Activated CD8-positive, alpha-beta memory T cell treated with anti-CD3 and anti-CD28 coated beads, Interleukin-2, amount 10 ng/mL, durations not matched to agents 7 days and 5 days (primary cell): ENCODE measurements at places on chromosomes 12 and 14.

- DNase-seq = no peak
Measured at GRCh38 chr14:42535397-42535796, 928.7 kb downstream of the LRFN5 start.

DNA sequence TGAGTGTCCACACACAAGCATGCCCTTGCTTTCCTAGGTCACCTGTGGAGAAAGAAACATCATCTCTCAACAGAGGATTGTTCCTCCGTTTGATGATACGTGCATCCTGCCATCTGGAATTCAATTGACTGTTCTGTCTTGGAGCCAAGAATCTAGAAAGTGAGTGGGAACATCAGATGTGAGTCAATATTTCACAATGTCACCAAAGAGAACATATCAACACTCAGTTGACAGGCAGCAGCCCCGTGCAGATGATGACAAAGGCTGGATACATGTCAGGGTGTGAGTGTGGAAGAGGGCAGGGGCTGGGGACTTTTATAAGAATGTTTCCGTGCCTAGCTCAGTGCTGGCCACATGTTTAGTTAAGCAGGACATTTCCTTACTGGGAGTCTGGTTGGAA is 76.1 kb downstream of the TBC1D30 start:
- DNase-seq = no peak

GRCh38 chr14:59507752-59508103 is 23.4 kb downstream of the JKAMP start:
- no peak for DNase-seq

GRCh38 chr14:35807131-35807961 is 1.7 kb downstream of the RALGAPA1 start:
- no peak for DNase-seq

DNA sequence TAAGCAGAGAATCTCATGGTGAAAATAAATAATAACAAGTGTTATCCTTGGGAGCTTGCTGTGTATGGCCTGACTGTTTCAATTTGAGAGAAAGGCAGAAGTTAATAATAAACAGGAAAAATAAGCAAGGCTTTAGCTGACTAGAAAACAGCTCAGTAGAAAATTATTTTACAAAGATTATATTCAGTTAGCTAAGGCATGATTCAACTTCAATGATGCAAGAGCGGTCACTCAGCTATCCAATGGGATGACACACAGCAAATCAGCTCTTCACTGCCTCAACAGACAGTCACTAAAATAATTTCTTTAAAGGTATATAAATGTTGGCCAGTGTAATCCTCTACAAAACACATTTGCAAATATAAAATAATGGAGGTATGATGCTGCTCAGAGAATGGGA is 18.6 kb downstream of the GSTZ1 start:
- DNase-seq = no peak

- no peak for DNase-seq
Measured at GRCh38 chr14:51855234-51855633, 5.2 kb upstream of the GNG2 start.

DNA sequence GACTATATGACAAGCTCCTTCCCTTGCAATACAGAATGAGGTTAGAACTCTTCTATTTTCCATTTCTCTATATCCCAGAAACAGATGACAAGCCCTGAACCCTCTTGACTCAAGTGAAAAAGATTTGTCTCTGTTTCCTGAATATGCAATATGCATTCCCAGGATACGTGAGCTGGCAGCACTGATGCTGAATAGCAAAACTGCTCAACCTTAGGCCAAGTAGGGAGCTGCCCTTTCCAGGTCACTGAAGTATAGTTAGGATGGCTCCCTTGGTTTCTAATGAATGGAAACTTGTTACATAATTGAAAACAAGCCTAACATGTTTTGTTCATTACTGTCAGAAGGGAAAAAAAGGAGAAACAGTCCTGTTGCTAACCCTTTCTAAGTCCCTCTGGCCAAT is 47.9 kb upstream of the PLEKHG7 start:
- no peak for DNase-seq

GRCh38 chr14:50883827-50884197 is 12.0 kb downstream of the ABHD12B start:
- no peak for DNase-seq

DNA sequence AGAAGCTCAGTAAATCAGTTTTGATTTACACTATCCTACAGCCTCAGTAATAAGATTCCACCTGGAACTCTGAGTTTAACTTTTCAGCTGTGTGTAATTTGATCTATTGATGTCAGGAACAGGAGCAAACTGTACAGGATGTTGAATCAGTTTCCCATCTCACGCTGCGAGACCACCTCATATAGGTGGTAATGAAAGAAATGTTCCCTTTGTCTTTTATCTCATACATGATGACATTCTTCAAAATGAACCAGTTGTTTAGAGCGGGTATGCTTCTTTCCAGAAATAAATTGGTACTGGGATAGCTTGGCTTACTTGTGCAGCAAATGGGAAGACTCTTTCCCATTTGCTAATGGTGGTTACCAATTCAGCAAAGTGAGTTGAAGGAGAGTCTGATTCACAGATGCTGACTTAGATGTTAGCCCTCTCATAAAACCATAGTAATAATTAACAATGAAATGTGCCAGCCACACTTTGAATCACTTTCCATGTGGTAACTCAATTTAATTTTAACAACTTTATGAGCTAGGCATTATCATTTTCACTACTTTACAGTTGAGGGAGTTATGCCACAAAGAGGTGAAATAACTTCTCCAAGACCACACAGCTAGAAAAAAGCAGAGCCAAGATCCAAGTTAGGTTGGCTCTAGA is 251.5 kb downstream of the PAWR start:
- no peak for DNase-seq

DNA sequence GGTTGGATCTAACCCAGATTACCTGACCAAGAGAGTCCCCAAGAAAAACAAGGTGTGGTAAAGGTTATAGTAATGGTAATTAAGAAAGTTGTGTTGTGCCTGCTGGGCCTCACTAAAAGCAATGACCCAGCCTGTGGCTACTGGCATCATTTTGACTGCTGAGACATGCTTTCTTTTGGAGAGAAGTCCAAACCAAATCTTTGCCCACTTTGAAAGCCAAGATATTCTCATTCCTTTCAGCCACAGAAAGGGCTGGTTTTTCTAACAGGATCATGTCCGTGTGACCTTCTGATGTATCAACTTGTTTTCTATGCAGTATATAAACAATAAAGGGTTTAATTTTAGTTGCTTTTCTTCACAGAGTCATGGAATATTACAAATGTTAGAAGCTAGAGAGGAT is 388.6 kb downstream of the RAD51B start:
- no peak for DNase-seq

DNA sequence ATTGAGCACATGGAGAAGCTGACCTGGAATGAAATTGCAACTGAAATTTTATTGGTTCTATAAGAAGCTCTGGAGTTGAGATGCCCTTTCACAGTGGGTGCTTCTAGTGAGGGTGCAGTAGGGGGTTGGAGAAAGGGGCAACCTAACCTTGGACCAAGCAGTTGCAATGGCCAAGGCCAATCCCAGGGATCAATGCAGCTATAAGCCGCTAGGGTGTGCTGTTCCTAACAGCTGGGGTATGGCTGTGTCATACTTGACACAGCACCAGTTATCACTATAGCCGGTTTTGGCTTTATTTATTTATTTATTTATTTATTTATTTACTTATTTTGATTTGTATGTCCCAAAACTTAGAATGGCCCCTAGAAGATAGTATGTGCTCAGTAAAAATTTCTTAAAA is 505.9 kb downstream of the FLRT2 start:
- no peak for DNase-seq

DNA sequence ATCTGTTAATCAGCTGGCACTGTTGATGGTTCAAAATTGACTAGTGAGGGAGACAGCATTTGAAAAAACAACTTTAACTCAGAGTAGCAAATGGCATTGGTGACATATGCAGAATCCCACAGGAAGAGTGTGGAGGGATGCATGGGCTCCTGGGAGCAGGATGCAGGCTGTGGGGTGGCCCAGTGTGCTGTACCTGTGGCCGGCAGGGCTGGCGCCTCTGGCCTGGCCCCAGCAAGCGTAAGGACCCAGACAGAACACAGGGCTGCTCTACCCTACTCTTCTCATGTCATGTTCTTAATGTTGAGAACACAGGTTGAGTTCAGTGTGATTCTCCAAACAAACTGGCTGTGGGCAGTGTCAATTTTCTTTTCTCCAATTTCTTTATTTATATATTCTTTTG is 33.4 kb downstream of the DDX51 start:
- DNase-seq = no peak

GRCh38 chr12:49428793-49429192 is 61.5 kb downstream of the SPATS2 start:
- no peak for DNase-seq

- no peak for DNase-seq
Measured at GRCh38 chr12:75953312-75953906, 78.2 kb downstream of the PHLDA1 start.

DNA sequence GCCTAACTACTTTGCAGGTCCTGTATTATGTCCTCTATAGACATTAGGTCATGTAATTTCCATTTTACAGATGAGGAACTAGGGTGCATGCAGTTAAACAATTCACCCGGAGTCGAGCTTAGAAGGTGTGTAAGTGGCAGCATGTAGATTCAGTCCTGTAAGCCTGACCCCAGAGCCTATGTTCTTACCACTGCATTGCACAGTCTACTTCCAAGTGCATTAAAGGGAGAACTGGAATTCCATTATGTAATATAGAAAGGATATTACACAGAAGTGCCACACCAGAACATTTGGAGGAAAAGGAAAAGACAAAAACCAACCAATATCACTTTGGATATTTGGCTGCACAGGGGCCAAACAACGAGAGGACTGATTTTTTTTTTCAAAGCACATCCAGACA is 1.2 kb downstream of the GLT8D2 start:
- DNase-seq = no peak

- no peak for DNase-seq
Measured at GRCh38 chr14:86858031-86858430, 1135.0 kb downstream of the GALC start.

DNA sequence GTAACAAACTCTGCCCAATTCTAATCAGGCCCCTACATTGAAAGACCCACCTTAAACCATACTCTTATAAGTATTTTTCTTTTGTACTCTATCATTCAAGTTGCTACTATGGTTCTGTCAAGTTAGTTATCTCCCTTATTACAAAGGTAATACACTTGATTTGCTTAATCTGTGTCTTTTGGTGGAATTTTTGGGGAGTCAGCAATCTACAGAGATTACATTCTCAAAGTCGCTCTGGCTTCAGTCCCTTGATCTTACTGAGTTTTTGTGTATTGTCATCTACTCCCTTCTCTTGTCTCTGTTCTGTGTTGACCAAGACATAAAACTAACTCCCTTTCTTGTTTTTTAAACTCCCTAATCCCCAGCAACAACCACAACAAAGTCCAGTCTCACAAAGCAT is 353.1 kb downstream of the LRIG3 start:
- DNase-seq = no peak

DNA sequence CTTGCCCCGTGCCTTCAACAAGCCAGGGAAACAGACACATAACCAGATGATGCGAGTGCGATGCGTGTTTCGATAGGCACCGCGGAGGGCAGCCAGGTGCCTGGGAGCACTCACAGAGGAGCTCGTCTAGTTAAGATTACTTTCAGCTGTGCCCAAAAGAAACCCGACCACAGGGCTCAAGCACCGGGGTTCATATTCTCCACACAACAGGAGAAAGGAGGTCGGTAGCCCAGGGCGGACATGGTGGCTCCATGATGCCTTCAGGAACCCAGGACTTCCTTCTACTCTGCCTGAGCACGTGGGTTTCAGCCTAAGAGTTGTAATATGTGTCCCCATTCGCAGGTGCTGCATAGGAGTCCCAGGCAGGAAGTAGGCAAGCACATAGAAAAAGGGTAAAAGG is 53.7 kb upstream of the DDX11 start:
- DNase-seq = no peak

GRCh38 chr12:46179693-46180452 is 89.0 kb downstream of the SLC38A1 start:
- DNase-seq = no peak

DNA sequence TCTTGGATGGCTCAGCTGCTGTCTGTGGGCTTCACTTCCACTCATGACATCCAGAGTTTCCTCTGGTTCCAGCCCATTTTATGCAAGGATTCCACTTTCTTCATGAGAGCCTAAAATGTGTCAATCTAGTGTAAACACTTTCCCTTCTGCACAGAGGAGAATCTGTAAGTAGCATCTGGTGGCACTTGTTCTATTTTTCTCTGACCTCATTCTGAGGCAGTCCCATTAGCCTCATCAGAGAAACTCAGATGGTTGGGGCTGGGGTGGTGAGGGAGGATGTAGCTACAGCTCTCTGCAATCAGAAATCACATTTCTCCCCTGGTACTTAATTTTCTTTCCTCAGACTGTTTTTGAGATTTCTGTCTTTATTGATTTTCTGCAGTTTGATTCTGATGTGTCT is 81.6 kb downstream of the PRMT8 start:
- no peak for DNase-seq

- DNase-seq = no peak
Measured at GRCh38 chr12:119705182-119705581, 37.2 kb downstream of the PRKAB1 start.

DNA sequence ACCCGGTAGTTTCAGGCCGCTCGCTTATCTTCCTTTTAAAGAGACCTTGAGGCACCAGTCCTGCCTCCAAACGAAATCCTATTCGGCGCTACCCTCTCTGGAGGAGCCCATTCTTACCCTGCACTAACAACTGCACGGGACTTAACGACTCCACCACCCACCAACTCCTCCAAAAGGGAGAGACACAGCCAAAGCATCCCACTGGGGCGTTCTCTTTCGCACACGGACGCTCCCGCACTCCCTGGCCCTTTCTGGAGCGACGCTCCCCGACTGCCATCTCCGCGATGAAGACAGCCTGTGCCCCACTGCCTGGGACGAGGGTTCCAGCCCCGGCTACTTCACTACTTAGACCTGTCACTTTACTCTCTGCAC is 650 bp downstream of the GALC start:
- DNase-seq = peak; percentile 47

DNA sequence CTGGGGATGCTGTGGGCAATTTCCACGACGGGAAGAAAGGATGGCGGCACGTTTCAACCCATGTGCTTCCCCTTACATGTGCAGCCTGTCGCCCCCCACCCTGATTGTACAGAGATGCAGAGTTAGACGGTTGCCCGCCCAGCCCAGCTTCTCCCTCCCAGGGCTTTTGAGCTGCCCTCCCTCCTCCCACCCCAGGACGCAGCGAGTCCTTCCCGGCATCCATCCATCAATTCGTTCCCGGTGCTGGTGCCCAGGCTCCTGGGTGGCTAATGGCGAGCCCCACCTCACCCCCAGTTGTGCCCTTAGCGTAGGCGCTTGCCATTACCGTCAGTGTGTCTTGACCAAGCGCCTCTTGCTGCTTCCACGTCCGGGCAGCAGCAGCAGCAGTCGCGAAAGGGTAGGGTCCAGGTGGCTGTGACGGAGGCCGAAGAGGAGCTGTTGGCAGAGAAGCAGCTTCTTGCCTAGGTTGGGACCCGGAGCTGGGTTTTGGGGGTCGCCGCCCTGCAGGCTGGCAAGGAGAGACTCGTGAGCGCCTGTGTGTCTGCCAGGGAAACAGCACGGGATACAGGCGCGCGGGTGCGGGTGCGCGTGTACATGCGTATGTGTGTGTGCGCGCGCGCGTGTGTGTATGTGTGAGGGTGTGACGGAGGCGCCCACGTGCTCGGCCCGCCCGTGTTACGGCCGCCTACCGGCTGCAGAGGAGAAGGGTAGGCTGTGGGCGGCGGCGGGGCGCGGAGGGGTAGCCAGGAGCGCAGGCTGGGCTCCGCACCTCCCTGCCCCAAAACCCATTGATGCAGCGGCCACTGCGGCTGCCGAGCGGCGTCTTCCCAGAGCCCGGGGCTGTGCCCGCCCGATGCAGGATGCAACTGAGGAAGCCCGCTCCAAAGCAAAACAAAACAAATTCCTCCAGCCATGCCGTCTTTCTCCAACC is at the start of gene SLC6A15:
Gene SLC6A15 (minus strand): TSS at position 602 of the 931 bp plus-strand sequence. CDS start 20,679 bp downstream, outside the sequence.
- no peak for DNase-seq

- DNase-seq = no peak
Measured at GRCh38 chr14:24673059-24673458, 39.1 kb upstream of the GZMB start.

GRCh38 chr14:79175671-79176070 is 1005.5 kb downstream of the NRXN3 start:
- no peak for DNase-seq
